ENCODE measurements at places on chromosomes 4 and X. TPM values are rescaled to one million over a fixed set of nuclear protein-coding genes. Genes with fewer than 3 reads are reported as not detected.

The TASL gene
- 0.22 TPM for total RNA-seq

The ARMCX4 gene
- 7.4 TPM for total RNA-seq

DNA sequence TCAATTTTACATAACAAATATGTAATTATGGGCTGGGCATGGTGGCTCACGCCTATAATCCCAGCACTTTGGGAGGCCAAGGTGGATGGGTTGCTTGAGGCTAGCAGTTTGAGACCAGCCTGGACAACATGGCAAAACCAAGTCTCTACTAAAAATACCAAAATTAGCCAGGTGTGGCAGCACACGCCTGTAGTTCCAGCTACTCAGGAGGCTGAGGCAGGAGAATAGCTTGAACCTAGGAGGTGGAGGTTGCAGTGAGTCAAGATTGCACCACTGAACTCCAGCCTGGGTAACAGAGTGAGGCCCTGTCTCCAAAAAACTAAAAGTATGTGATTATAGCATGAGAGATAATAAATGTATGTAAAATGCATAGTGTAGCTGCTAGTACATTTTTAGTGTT, 229.0 kb downstream of the PPARGC1A start:
- no peak for DNase-seq

DNA sequence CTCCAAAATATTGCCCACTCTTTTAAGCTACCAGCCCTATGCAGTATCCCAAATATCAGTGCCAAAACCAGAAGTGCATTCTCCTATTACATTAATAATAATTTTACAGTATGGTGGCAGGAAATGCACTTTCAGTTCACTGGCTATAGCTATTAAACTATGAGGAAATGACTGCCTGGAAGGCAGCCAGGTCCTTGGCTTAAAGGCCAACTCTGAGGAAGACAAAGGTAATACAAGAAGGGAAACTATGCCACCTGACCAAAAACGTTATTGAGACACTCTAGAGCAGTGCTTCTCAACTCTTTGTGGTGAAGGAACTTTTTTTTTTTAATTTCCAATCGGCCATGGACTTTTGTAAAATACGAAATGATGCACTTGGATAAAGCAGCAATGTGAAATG, 133.6 kb upstream of the VAMP7 start:
- no peak for DNase-seq

- DNase-seq: no peak
Measured at GRCh38 chr4:88908003-88908402, 149.0 kb downstream of the FAM13A start.

- no peak for DNase-seq
Measured at GRCh38 chr4:176270669-176271068, 1.6 kb upstream of the ASB5 start.

DNA sequence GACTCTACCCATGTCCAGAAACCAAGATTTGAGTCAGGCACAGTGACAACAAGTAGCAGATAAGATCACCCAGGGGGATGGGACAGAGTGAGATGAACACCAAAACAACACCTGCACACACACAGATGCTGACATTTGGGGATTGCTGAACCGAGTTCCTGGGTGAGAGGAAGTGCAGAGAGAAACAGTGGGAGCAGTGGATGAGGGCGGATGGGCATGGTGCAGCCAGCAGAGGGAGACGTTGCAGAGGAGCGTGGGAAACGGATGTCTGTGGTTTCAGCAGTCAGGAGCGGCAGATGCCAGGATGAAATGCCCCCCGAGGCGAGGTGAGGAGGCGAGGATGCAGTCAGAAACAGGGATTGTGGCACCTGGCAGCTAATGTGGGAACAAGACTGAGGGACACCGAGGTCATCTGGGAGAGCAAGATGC, 78.6 kb upstream of the STS start:
- DNase-seq: no peak

GRCh38 chr4:139234253-139234652, 45.8 kb downstream of the MGARP start:
- no peak for DNase-seq
